Chondrocyte (in vitro differentiated cells): ENCODE measurements at places on chromosomes 5 and 9.
A peak's percentile ranks its signal among the peaks of the same experiment; 100 is the strongest.

GRCh38 chr5:115545351-115545882 lies 842 bp upstream of the FEM1C start:
- DNase-seq, result no peak

DNA sequence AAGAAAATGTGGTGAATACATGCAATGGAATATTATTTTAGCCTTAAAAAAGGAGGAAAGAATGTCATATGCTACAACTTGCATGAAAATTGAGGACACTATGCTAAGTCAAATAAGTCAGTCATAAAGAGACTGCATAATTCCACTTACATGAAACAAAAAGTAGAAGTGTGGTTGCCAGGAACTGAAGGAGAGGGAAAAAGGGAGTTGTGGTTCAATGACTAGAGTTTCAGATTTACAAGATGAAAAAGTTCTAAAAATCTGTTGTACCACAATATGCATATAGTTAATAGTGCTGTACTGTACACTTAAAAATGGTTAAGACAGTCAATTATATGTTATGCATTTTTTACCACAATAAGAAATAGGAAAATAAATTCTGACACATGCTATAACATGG lies 95.4 kb downstream of the SLC44A1 start:
- no peak for DNase-seq

- DNase-seq, result no peak
Measured at GRCh38 chr5:132751971-132752580, 4.8 kb downstream of the CCNI2 start.

DNA sequence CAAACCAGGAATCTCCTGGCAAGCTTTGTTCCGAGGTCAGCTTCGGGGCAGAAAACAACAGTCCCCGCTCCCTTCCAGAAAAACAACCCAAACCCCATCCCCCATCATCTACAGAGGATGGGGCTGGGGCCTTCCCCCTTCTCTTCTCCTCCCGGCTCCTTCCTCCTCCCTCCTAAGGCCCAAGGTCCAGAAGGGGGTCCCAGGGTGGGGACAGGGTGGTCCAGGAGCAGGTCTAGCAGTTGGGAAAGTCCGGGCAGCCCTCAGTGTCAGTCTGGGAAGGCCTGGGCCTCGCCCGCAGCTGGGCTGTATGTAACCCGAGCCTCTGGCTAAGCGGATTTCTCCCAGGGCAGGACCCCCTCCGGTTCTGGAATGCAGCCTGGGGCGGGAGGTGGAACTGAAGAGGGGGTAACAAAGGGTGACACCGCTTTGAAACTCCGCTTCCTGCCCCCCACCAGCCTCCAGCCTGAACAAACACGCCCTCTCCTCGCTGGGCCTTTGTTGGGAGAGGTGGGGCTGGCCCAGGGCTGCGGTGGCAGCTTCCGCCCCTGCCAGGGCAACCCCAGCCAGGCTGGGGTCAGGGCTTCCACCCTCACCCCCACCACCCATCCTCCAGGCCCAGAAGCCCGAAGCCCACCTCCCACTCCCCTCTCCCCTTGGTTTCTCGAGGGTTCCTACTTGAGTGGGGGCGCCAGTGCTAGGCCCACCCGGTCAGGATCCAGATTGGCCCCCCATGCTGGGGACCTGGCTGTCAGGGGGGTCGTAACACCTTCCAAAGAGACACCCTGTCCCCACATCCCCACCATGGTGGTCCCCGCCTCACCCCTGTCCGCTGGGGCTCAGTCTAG lies 63.5 kb downstream of the C9orf50 start:
- DNase-seq, result no peak

DNA sequence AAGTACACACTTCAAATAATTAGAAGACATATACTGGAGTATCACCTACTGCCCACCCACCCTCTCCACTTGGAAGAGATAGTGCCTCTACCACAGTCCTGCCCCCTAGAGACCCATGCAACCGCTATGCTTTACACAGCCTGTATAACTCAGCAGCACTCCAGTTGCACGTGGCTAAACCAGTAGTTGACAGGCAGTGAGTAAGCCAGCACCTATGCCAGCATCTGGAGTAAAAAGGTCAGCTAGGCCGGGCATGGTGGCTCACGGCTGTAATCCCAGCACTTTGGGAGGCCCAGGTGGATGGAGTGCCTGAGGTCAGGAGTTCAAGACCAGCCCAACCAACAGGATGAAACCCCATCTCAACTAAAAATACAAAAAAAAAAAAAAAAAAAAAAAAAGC lies 356.4 kb downstream of the NR2F1-AS1 start:
- DNase-seq, result no peak

GRCh38 chr5:148965511-148966265 lies 97.2 kb downstream of the SH3TC2 start:
- DNase-seq, result peak; percentile 97

DNA sequence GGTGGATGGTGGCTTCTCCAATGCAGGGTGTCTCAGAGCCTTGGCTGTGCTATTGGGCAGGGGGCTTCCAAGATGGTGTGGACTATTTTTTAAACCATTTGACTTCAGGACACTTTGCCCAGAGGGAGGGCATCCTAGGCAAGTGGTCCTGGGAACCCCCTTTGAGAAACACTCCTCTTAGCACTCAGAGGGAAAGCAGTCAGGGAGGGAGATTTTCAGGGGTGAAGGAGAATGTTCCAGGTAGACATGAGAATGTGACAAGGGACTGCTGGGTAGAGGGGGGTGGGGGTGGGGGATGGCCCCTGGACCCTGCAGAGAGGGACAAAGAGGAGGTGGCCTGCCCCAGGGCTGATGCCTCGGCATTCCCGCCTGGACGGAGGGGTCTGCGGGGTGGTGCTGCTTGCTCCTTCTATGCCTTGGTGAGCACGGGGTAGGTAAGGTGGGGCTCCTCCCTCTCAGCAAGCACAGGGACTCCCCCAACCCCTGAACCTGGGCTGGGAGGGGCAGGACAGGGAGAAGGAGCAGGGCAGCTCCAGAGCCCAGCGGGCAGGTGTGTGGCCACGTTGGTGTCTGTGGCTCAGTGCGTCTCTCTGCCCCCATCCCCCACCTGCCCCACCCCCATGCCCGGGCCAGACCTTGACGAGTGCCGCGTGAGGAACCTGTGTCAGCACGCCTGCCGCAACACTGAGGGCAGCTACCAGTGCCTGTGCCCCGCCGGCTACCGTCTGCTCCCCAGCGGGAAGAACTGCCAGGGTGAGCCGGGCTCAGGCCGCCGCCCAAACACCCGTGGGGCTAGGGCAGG lies 13.8 kb upstream of the ASS1 start:
- no peak for DNase-seq

GRCh38 chr9:130893341-130894101 lies 3.1 kb downstream of the QRFP start:
- DNase-seq, result peak; percentile 74

DNA sequence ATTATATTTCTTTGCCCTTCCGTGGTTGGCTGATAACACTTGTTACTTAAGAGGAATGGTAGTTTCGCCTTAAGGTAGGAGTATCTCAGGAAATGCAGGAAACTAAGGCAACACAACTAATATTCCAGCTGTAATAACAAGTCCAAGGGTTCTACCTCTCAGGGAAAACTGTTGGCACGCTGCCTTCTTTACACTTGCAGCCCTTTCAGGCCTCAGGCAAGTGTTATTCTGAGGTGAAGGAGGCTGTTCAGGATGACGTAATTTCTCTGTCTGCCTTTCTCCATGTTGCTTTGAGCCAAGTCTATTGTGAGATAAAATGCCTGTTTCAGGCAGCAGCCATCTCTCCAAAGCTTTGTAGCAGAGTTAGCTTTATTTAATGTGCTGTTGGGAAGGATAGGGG lies 38.0 kb downstream of the VCAN start:
- no peak for DNase-seq

GRCh38 chr5:37771731-37772130 lies 68.1 kb downstream of the GDNF start:
- DNase-seq, result no peak

- no peak for DNase-seq
Measured at GRCh38 chr5:120546922-120547321, 82.8 kb downstream of the PRR16 start.

- no peak for DNase-seq
Measured at GRCh38 chr9:136881691-136882108, 4.6 kb upstream of the TRAF2 start.

DNA sequence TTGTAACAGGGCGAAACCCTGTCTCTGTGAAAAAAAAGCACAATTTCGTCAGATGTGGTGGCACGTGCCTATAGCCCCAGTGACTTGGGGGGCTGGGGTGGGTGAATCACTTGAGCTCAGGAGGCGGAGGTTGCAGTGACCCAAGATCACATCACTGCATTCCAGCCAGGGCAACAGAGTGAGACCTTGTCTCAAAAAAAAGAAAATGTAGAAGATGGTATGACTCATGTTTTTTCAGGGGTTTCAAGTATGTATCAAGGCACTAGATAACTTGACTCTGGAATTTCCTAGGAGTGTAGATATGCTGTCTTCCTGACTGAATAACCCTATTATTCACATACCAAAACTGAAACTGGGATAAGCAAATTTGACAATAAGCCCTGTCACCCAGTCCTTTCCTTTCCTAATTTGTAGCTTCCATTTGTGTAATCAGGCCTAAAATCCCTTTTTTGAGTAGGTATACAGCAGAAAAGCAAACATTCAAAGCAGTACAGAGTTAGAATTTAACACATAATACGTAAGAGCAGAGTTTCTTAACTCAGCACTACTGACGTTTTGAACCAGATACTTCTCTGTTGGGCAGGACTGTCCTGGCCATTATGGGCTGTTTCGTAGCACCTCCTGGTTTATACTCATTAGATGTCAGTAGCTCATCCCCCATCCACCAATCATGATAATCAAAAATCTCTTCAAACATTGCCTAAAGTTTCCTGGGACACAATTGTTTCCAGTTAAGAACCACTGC lies 17.3 kb upstream of the ANKRD18B start:
- no peak for DNase-seq

DNA sequence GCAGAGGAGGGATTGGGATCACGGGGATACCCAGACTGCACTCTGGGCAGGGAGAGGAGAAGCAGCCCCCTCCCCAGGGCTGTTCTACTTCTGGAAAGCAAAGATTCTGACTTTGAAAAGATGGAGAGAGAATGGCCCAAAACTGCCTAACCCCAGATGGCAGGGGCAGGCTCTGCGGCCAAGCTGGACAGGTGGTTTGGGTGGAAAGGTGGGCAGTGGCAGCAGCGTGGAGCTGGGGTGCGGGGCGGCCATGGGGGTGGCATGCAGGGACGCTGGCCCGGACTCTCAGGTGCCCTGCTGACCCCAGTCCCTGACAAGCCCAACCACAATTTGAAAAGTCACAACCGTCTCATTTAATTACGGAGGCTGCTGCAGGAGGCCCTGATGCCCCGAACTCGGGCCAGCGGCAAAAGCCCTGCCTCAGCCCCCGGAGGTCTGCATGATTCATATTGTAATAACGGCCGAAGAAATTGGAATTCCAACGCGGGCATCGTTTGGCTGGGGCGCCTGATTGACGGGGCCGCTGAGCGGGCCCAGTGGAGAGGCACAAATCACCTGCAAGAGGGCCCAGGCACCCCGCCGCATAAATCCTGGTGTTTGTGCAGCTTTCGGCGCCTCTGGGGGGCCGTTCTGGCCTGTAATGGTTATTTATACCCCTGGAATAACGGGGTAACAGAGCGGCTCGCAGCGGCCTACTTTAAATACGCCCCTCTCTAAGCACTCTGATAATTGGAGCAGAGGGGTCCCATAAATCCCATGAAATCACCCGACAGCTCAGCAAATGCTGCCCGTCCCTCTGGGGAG lies 41.8 kb upstream of the FCN2 start:
- peak; percentile 81 for DNase-seq

DNA sequence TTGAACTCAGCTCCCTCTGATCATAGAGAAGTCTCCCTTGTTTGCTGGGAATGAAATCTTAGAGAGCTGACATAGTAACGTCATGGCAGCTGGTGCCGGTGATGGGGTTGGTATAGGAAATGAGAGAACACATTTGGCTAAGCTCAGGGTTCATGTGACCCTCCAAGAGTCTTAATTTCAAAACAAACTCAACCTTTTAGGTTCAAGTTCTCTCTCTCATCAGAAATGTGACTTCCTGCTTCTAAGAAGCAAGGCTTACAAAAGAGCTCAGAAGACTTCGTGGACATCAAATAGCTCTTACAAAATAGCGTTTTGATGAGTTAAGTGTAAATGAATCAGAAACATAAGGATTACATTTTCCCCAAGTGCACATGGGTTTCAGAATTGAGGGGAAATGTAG lies 97.3 kb downstream of the PAPPA start:
- no peak for DNase-seq

GRCh38 chr5:58946230-58946629 lies 363.4 kb downstream of the RAB3C start:
- DNase-seq, result no peak

GRCh38 chr5:40518485-40518917 lies 161.2 kb upstream of the PTGER4 start:
- DNase-seq, result no peak

DNA sequence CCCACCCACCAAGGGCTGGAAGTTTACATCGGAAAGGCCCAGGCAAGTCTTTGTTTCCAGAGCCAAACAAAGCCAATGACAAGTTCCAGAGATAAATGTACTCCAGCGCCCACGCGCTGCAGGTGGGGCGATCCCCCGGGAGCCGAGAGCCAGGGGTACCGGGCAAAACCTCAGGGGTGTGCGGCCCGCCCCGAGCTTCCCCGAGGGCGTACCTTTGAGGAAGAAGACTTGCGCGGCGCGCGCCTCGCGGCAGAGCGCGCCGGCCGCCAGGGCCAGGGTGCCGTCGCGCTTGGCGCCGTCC lies 671 bp downstream of the DUSP1 start:
- no peak for DNase-seq

- DNase-seq, result peak; percentile 55
Measured at GRCh38 chr9:129392093-129392541, 214.1 kb upstream of the IER5L start.

- no peak for DNase-seq
Measured at GRCh38 chr9:96009690-96010472, 134.4 kb downstream of the ERCC6L2 start.

DNA sequence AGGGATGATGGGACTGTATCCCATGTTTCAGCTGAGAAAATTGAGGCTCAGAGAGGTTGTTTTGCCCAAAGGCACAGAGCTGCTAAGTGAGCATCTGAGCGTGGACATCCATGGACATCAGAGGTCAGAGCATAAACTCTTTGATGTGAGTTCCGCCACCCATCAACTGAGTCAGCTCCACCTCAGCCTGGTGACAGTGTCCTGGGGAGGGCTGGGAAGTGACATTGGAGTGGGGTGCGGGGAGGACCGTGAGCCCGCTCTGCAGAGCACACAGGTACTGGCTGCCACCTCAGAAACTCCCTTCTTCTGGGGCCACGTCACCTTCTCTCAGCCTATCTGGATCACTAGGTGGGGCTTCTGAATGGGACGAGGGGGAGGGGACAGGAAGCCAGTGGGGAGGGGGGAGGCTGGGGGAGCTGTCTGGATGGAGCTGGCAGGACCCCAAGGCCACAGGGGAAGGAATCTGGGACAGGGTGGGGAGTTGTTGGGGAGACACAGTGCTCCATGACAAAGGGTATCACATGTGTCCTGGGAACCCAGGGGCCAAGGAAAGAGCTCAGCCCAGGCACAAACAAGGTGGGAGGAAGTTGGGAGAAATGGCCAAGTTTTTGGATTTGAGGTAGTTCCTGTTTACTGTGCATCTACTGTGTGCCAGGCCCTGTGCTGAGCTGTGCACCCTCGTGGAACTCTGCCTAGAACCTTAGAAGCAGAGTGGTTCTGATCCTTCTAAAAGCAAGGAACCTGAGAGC lies 2.5 kb downstream of the LAMC3 start:
- no peak for DNase-seq
